Stimulated activated CD8-positive, alpha-beta memory T cell treated with anti-CD3 and anti-CD28 coated beads, Interleukin-4, amount 100 ng/mL, for 4 hours (primary cell): ENCODE measurements at places on chromosomes 7 and 10.
A peak's percentile ranks its signal among the peaks of the same experiment; 100 is the strongest.

DNA sequence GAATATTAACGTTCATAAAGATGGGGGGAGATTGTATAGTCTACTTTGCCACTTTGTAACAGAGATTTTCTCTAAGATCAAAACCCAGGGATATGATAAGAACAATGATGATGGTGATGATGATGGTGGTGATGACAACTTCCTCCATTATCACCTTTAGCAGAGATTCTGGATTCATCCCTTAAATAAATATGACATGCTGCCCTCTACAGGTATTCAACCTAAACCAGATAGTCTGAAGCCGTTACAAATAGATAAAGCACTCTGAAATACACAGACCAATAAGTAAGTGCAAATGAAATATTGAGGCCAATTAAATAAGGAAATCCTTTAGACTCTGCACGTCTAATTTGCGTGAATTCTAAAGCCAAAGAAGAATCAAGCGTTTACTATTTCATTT lies 211.5 kb downstream of the CREB5 start:
- no peak for DNase-seq

GRCh38 chr7:126718419-126718818 lies 534.3 kb downstream of the GRM8 start:
- no peak for DNase-seq

- DNase-seq, result no peak
Measured at GRCh38 chr10:129637846-129638245, 170.8 kb downstream of the MGMT start.

GRCh38 chr7:30249316-30249715 lies 35.1 kb upstream of the ZNRF2 start:
- DNase-seq, result no peak

GRCh38 chr10:15137036-15137359 lies 31.5 kb downstream of the NMT2 start:
- DNase-seq, result no peak

GRCh38 chr10:126877390-126877789 lies 27.8 kb upstream of the DOCK1 start:
- DNase-seq, result no peak

GRCh38 chr10:63548860-63549259 lies 27.7 kb downstream of the REEP3 start:
- DNase-seq, result no peak

DNA sequence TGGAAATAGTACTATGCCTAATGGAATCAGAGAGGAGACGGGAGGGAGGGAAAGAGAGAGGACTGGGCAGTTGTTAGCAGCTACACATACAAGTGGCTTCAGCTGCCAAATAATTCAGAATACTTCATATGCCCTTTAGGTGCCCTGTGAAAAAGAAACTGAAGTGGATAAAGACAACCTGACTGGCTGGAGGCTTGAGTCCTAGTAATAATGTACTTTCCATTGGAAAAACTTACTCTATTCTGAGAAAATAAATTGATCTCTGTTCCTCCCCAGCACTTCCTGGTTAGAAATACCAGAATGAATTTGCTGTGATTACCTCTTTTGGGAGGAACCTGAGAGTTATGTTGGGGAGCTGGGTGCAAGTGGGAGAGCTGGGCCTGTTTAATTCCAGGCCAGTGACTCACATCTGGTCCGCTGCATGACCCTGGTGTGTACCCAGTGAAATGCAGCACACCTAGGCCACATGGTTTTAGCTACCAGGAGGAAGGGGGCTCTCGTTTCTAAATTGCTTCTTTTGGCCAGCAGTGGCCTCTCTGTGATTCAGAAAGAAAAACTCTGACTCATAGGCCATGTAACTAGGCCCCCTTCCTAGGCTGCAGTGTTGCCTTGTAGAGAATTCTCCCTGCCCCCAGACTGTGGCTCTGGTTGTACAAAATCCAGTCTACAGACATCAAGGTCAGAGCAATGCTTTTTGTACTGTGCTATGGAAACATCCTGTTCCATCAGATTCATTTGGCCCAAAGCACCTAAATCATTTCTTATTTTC lies 6.5 kb downstream of the AGFG2 start:
- no peak for DNase-seq

- DNase-seq, result no peak
Measured at GRCh38 chr10:13491747-13492360, 37.0 kb downstream of the BEND7 start.

DNA sequence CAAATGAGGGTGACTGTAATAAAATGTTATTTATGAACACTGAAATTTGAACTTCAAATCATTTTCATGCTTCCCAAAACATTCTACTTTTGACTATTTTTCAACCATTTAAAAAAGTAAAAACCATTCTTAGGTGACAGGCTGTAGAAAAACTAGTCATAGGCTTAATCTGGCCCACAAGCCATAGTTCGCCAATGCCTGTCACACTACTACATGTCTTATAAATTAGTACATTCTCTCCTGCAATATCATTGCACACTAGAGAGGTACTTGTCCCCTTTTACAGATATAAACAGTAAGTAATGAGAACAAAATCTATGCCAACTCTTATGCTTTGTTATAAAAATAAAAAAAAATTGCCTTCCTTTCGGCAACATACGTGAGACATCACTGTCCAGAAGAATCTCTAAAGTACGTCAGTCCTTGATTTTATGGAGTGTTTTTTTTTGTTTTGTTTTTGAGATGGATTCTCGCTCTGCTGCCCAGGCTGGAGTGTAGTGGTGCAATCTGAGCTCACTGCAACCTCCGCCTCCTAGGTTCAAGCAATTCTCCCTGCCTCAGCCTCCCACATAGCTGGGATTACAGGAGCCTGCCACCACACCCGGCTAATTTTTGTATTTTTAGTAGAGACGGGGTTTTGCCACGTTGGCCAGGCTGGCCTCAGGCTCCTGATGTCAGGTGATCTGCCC lies 23.2 kb downstream of the UPF2 start:
- no peak for DNase-seq

DNA sequence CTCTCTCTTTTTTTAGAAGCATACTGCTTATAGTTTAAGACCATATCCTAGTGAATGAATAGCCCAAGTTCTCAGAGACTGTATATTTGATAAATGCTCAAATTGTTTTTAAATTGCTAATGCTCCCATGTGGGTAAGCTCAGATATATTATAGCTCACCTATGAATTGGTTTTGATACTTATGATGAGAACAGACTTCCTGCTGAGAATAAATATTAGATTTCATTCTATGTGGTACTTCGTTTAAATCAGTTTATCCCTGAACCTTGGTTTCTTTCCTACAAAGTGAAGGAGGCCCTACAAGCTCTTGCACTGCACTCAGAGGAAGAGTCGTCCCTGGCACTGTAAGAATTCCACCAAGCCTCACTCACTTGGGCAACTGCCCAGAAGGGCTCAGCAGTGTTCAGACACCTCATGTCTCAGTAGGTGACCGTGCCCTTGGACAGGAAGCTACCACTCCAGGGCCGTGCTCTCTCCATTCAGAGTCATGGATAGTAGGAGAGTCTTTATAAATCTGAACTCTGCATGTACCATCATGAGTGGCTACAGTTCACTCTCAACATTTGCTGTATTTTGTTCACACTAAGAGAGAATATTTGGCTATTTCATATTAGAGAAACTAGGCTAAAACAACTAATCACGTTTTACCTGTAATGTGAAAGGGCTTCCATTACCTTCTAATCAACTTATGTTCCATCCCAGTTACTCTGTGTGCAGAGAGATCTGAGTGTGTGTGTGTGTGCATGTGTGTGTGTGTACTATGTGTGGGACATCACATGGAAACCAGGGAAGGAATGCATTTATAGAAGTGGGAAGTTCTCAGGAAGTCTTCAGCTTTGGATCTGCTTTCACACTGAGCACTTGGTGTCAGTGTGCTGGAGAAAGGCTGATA lies 93.8 kb downstream of the PTPRE start:
- DNase-seq, result no peak

GRCh38 chr10:69866688-69867461 lies 65.2 kb downstream of the COL13A1 start:
- DNase-seq, result no peak

GRCh38 chr7:16309129-16309528 lies 112.2 kb downstream of the CRPPA start:
- no peak for DNase-seq

DNA sequence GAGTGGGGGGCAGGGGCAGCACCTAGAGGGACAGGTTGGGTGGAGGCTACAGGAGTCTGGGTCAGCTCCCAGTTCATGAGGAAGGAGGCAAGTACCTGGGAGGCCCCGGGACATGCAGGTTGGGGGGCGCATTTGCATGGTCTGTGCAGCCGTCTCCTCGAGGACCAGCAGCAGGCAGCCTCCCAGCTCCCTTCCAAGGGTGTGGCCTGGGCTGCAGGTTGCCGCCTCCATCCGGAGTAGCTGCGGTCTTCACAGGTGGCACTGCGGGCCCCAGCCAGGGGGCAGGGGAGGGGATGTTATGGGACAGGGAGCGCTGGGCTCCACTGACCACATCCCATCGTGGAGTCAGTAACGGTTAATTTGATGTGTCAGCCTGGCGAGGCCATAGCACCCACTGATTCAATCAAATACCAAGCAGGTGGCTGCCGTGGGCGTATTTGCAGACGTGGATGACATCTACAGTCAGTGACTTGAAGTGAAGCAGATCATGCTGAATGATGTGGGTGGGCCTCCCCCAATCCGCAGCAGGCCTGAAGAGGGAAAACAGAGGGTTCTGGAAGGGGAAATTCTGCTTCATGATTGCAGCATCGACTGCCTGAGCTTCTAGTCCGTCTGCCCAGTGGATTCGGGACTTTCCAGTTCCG lies 81.6 kb downstream of the PRKAG2 start:
- DNase-seq, result peak; percentile 52

GRCh38 chr7:41943094-41943577 lies 240.2 kb upstream of the INHBA start:
- DNase-seq, result no peak

DNA sequence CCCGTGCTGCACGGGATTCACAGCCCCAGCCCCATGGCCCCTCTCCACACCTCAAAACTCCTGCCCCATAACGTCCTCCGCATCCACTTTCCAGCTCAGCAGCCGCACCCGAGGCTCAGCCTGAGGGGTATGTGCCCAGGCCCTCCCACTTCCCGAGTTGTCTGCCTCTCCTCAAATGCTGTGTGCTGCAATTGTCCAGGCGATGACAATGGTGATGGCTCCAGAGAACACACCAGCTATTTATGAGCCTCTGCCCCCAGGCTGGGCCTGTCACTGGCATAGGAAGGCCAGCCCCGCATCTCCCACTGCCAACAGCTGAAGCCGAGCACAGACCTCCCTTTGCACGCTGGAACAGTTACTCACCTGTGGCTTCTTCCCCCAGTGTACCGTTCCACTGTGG lies 2.4 kb upstream of the LDB3 start:
- DNase-seq, result no peak

GRCh38 chr10:8731121-8732095 lies 676.9 kb downstream of the GATA3 start:
- DNase-seq, result no peak

DNA sequence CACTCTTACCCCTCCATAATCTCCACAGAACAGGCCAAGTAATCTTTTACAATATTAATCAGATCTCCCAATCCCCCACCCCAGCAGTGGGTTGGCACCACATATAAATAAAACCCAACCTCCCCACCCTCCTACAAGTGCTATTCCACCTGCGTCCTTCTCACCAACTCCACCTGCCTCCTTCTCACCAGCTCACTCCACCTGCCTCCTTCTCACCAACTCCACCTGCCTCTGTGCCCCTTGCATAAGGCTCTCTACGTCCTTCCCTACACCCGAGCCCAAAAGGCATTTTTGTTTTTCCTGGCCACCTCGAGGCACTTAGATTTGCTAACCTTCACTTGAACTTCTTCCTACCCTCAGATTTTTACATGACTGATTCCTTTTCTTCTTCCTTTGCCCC lies 89.7 kb downstream of the ATE1 start:
- DNase-seq, result no peak

DNA sequence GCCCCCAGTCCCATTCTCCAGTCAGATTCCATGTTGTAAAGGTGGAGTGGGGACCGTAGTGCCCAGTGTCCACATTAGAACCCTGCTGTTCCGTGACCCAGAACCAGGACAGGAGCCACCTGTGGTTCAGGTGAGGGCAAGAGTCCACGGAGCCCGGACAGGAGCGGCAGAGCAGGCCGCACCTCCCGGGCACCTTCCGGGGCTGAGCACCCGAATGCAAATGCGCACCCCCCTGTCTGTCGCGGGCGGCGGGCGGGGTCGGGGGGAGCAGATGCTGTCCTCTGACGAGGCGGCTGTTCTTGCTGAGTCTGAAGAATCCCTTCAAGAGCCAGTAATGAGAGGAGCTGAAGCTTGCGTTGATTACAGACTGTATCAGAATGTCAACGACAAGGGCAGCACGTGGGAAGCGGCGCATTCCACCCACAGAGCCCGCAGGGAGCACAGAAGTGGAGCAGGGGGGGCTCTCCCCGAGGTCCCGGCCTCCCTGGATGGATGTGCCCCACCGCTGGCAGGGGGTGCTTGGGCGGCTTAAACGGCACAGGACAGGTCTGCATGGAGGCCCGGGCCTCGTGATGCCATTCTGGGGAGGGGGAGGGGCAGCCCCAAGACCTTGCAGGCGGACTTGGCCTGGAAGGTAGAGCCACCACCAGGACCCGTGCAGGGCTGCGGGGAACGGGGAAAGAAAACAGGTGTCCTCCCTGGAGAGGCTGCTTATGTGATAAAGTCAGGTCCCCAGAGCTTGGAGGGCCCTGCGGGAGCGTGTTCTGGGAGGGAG lies 407.5 kb upstream of the RNF32 start:
- DNase-seq, result no peak

- DNase-seq, result no peak
Measured at GRCh38 chr7:18196638-18197037, 169.0 kb upstream of the PRPS1L1 start.

DNA sequence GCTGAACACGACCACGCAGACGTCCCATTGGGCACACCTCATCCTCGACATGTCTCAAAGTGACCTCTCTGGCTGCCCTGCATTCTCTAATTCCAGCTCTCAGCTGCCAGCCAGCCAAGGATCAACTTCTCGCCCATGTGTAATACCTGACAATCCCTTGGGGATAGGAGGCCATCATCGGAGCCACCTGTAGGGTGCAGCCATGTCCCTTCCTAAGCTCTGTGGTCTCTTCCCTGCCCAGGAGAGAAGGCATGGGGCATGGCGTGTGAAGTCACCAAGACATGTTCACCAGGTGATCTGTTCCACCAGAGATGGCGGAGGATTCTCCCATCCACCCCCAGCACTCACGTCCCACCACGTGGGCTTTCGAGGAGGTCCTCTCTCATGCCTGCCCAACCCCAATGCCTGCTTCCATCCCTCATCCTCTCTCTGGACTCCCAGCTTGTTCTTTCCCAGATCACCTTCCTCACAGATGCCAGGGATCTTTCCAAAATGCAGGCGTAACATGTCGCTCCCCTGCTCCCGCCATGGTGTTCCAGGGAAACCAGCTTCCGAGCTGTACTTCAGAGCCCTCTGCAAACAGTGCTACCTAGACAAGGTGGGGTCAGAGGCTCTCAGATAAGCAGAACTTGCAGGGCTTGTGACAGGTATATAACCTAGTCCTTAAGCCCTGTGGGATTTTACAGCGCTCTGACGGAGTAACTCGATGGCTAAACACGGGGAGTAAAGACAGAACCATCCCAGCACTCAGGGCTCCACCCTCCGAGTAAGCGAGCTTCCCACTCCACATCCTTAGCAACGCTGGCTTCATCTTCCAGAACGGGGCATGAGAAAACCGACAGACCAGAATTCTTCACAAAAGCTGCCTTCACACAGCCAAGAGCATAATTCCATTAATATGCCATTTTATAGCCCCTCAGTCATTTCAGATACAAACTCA lies 41.1 kb downstream of the BRI3 start:
- no peak for DNase-seq

- no peak for DNase-seq
Measured at GRCh38 chr10:114017873-114018272, 25.8 kb upstream of the ADRB1 start.

- DNase-seq, result no peak
Measured at GRCh38 chr7:54881816-54882520, 123.0 kb upstream of the SEC61G start.

GRCh38 chr10:102507521-102507920 lies 3.7 kb downstream of the SUFU start:
- DNase-seq, result no peak
